Activated T-helper 1 cell treated with anti-CD3 and anti-CD28 coated beads, Interleukin-2, amount 50 U/mL, for 16 hours (primary cell): ENCODE measurements at places on chromosomes 12 and 14.

GRCh38 chr12:60227916-60228315, 632.1 kb downstream of the SLC16A7 start:
- DNase-seq = no peak

GRCh38 chr14:64196814-64197411, 97.3 kb downstream of the ESR2 start:
- no peak for DNase-seq

- DNase-seq = no peak
Observed at GRCh38 chr12:127820271-127820670, 446.7 kb upstream of the TMEM132C start.

- DNase-seq = no peak
Observed at GRCh38 chr14:84546236-84546635, 983.7 kb upstream of the FLRT2 start.

DNA sequence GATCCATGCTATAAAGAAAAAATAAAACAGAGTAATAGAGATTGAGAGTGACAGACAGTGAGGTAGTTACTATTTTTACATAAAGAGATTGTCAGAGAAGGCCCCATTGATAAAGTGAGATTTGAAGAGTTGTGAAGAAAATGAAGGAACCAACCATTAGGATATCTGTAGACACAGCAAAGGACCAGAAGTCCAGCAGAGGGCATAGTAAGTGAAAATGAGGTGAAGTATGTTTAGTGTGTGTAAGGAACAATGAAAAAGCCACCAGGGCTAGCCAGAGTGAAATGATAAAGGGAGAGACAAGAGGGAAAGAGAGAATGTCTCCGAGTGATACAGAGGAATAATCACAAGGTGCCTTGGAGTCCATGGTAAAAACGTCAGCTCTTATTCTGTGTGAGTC, 411.0 kb downstream of the NELL2 start:
- DNase-seq = no peak

- no peak for DNase-seq
Observed at GRCh38 chr14:33908540-33909223, 42.2 kb downstream of the EGLN3 start.

DNA sequence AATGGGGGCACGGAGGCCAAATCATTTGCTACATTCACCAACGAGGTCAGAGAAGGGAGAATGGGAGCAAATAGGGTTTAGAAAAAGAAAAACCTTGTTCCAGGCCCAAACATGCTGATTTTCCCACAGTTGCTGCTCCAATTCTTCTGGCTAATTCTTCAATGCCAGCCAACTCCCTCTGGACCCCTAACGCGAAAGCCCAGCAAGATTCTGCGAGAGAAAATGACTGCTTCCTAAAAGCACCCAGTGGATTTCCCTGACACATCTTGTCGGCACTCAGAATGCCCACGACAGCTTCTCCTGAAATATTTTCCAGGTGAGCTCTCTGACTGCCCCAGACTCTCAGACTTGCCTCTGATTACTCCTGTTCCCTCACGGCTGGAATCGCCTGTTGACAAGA, 689.4 kb downstream of the MED13L start:
- DNase-seq = no peak

GRCh38 chr14:103604620-103605019, 24.4 kb upstream of the KLC1 start:
- no peak for DNase-seq

- no peak for DNase-seq
Observed at GRCh38 chr12:117664169-117664568, 302.7 kb upstream of the NOS1 start.

- no peak for DNase-seq
Observed at GRCh38 chr12:132824053-132824452, 4.6 kb downstream of the GOLGA3 start.

DNA sequence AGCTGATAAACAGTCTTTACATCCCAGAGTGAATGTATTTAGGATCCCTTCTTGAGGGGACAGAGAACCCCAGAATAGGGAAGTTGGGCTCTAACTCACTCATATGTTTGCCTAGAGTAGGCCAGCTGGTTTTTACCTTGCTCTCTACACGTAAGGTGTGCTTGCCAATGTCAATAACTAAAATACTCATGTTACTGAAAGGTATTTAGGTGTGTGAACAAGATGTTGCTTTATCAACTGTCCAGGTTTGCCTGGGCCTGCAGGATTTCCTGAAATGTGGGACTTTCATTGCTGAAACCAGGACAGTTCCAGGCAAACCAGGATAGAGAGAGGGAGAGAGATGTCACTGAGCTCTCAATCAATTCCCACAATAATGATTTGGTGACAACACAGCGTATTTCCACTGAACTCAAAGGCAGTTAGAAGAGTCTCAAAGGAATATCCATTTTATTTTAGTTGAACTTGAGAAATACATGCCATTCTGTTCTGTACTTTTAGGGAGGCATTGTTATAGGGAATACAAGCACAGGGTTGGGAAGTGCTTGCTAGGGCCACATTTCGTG, 171.7 kb downstream of the NRXN3 start:
- DNase-seq = no peak

DNA sequence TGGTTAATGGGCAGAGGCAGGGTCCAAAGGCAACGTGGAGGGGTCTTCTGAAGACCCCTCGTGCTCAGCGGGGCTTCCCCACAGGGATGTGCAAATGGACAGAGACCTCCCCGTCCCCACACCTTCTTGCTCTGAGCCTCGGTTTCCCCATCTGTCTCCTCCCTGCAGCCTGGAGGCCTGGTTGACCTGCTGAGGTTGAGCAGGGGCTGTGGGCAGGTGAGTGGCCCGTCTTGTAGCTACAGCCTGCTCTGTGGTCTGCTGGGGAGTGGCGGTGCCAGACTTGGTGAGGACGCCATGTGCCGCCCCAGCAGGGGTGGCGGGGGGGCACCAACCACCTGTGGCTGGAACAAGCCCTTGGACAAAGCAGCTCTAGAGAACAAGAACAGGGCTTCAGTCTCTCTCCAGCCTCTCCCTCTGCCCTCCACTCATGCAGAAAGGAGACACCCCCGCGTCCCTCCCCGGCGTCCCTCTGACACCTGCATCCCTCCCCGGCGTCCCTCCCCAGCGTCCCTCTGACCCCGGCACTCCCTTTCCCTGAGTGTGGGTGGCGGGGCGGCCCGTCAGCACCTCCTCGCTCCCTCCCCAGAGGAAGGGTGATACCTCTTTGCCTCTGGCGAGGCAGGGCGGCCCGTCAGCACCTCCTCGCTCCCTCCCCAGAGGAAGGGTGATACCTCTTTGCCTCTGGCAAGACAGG, 83.7 kb downstream of the NOC4L start:
- DNase-seq = no peak

GRCh38 chr14:105487449-105487985, 831 bp downstream of the CRIP1 start:
- DNase-seq = peak; percentile 49

DNA sequence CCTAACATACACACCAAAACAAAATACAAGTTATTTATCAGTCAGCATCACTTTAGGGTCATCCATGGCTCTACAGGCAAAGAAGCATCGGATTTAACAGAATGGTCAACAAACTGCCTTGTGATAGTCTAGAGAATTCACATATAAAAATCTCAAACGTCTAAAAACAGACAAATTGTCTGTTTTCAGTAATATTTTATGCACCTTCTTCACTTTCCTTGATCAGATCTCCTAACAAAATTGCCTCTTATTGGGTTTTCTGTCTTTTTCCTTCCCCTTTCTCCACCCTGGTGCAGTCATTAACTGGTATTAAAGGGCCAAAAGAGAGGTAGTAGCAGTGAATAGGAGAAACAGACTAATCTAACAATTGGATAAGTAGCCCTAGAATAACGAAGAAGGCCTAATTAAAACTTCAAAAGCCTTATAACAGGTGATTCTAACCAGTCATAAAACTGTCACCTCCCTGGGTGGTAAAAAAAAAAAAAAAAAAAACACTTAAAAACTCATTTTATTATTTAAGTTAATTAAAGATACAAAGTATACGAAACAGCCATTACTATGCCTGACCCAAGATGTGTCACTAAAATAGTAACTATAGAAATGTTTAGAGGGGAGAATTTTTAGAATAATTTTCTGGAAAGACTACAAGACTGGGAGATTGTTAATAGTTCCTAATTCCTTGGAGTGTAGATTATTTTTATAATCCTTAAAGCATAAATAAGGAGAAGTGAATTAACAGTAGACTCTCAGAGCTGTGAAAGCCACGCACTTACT, 1.5 kb downstream of the KIF21A start:
- no peak for DNase-seq

GRCh38 chr14:84825481-84826251, 704.3 kb upstream of the FLRT2 start:
- DNase-seq = no peak

DNA sequence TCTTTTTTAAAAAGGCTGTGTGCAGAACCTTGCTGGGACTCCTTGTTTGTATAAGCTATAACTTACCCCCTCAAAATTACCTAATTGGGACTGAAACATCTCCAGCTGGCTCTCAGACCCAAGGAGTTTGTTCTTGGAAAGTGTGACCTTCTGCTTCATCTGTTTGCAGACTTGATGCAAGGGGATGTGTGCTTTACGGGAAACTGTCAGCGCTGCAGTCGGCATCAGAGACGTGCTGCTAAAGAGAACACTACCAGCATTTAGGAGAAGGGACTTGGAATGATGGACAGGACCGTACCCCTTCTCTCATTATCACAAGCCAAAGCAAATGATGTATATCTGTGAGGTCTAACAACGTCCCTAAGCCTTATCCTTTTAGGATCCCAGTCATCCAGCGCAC, 174.2 kb upstream of the PARP11 start:
- DNase-seq = no peak

DNA sequence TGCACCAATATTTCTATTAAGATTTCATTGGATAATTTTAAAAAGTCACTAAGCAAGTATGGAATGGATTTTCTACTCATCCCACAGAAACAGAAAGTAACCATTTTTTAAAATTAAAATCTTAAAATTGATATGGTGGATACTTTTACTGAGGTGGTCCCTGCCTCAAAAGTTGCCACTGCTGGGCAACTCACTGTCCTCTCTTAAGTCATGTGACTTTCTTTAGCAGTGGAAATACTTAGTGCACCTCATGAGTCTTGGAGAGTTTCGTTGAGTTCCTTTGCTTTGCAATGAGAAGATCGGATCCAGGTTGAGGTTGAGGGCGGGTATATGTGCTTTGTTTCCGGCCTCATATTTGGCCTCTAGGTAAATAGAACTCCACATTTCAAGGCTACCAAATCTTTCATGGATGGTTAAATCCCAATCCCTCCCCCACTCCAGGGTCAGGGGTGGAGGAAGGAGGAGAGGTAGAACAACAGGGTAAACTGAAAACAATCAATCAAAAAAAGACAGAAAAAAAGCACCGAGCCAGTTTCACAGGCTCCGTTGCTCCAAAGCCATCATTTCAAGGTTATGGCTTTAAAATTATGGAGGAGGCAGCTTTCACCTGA, 39.5 kb upstream of the DUSP6 start:
- DNase-seq = no peak

- no peak for DNase-seq
Observed at GRCh38 chr14:100867631-100868315, 35.7 kb downstream of the RTL1 start.

DNA sequence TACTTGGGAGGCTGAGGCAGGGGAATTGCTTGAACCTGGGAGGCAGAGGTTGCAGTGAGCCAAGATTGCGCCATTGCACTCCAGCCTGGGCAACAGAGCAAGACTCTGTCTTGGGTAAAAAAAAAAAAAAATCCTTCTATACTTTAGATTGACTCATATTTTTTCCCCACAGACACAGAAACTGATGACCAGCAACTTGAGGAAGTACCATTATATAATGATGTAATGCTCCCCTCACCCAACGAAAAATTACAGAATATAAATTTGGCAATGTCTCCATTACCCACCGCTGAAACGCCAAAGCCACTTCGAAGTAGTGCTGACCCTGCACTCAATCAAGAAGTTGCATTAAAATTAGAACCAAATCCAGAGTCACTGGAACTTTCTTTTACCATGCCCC, 24.3 kb upstream of the SNAPC1 start:
- DNase-seq = no peak

- DNase-seq = no peak
Observed at GRCh38 chr14:101973356-101973755, 9.0 kb downstream of the DYNC1H1 start.

GRCh38 chr14:78982551-78982950, 812.4 kb downstream of the NRXN3 start:
- DNase-seq = no peak

- DNase-seq = no peak
Observed at GRCh38 chr14:76405627-76406026, 29.7 kb downstream of the ESRRB start.

- DNase-seq = no peak
Observed at GRCh38 chr14:70706177-70706576, 64.5 kb downstream of the TTC9 start.

DNA sequence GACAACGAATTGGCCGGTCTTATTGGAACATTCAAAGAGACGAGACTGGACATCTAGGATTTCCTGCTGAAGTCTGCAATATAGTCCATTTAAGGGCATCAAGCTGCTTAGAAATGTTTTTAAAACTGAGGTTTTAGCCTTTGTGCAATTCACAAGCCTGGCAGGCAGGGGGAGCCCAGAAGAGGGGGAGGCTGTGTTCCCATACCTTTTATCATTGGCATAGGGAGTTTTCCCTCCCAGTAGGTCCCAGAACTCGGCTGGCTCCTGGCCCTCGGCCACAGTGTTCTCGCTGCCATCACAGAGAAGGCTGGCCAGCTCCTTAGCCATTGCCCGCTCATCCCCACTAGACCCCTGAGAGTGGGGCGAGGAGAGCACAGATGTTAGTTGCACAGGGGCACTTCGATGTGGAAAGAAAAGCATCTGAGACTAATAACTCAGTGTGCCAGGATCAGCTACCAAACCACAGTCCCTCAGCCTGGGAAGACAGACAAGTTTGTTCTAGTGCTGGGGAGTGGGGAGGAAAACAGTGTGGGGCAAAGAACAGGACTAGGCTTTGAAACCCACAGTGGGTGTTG, 15.1 kb downstream of the AVIL start:
- no peak for DNase-seq

GRCh38 chr14:38074081-38074480, 133.6 kb upstream of the SSTR1 start:
- DNase-seq = no peak

- no peak for DNase-seq
Observed at GRCh38 chr12:29428633-29429032, 47.7 kb upstream of the ERGIC2 start.

- no peak for DNase-seq
Observed at GRCh38 chr14:74886001-74886400, 4.3 kb downstream of the DLST start.

DNA sequence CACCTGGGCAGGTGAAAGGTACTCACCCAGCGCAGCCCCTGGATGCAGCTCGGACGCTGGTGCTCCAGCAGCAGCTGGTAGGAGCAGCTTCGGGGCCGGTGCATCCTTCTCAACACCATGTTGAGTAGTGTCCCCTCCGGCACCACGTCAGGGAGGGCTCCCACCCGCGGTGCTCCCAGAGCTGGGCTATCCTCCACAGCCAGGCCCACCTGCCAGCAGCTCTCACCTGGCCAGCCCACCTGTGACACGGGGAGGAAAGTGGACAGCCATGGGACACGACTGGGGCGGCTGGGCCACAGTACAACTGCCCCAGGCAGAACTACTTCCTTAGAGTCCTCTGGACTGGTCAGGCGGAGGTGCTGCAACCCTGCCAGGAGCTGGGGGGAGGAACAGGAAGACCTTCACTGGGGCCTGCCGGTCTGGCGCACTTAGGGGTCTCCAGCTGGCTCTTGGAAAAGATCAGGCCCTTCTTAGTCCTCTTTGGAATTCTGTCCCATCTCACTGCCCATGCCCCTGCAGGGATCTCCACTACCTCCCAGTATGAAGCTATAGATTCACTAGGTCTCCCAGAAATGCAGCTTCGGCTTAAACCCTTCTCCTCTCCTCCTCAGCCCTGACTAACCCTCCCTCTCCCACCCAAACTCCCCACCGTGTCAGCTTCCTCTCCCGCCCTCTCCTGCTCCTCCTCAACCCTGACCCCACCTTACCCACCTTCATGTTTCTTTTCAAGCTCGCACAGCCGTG, 668 bp downstream of the RAPGEF3 start:
- no peak for DNase-seq
